ENCODE measurements at places on chromosomes 7 and 10.

DNA sequence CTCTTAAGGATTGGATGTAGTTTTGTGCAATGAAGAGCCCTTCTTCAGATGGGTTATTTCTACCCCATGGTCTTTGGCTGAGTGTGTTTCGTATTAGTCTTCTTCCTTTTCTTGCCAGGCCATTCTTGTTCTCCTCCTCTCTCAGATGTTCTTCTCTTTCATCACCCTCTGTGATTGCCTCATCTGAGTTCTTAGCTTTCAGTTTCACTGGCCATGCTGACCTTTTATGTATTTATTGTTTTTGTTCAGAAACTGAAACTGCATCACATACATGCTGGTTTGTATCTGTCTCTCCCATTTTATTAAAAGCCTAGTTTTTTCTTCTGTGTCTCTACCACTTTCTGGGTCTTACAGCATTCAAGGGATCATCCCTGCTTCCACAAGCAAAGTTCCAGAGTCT, 21.7 kb upstream of the PCGF5 start:
- no peak for DNase-seq

- no peak for DNase-seq
These were observed 52.6 kb downstream of the MACC1 start for GRCh38 chr7:20164425-20165145.

GRCh38 chr10:88526501-88527105, 56.5 kb downstream of the RNLS start:
- DNase-seq, result no peak

- DNase-seq, result no peak
These were observed 53.5 kb downstream of the SND1 start for GRCh38 chr7:127705461-127705959.

GRCh38 chr7:146645383-146645976, 528.9 kb downstream of the CNTNAP2 start:
- no peak for DNase-seq

- no peak for DNase-seq
These were observed 161.2 kb downstream of the NRF1 start for GRCh38 chr7:129772646-129773280.

- DNase-seq, result no peak
These were observed 154.2 kb downstream of the LCOR start for GRCh38 chr10:96986200-96986856.

GRCh38 chr7:14861456-14861855, 41.1 kb downstream of the DGKB start:
- DNase-seq, result no peak

GRCh38 chr10:6619660-6620059, 39.6 kb upstream of the PRKCQ start:
- no peak for DNase-seq

- no peak for DNase-seq
These were observed 521.5 kb downstream of the SUGCT start for GRCh38 chr7:40656349-40656748.

DNA sequence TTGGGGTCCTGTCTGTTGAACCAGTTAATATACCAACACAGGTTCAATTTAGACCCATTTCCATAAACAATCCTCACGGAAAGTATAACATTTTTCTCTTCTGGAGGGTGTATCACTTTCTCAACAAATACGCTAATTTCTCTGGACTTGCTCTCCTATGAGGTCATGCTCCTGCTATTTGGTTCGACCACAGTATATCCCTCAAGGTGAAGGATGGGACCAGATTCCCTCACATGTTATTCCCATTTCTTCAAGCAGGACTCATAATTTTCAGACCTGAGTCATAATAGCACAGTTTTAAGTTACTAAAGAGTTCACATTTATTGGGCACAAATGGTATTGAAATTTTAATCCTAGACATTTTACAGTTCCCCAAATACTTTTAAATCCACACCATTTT, 57.2 kb downstream of the ADAM12 start:
- DNase-seq, result no peak

- DNase-seq, result no peak
These were observed 116.6 kb upstream of the CACUL1 start for GRCh38 chr10:118871244-118871865.

GRCh38 chr7:26508481-26508880, 216.8 kb downstream of the SNX10 start:
- no peak for DNase-seq

GRCh38 chr7:121525155-121525819, 129.2 kb upstream of the FAM3C start:
- no peak for DNase-seq

DNA sequence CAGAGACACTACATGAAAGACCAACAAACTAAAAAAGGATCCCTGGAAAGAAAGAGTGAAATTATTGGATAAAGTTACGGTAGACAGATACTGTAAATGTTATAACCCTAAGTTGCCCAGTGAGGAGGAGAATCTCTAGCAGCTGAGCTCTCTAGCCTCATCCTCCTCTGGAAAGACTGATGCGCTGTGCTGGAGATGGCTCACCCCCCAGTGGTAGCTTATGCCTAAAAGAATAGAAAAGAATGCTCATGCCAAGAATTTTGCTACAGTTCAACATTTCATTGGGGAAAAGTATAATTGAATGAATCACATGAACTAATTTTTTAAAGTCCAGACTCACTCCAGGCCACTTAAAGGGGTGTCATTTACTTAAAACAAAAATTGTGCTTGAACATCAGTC, 50.8 kb upstream of the RNF32 start:
- no peak for DNase-seq

DNA sequence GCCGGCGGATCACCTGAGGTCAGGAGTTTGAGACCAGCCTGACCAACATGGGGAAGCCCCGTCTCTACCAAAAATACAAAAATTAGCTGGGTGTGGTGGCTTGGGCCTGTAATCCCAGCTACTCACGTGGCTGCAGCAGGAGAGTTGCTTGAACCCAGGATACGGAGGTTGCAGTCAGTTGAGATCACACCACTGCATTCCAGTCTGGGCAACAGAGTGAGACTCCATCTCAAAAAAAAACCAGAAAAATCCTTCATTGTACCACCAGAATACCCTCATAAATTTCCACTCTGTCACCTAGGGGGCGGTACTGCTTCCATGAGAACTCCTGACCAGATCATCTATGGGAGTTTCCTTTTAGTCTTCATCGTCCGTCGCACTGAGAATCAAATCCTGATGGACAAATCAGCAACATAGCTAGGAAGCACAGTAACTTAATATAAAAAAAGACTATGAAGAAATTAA, 225.8 kb upstream of the KLF14 start:
- DNase-seq, result no peak

- no peak for DNase-seq
These were observed 257.0 kb downstream of the COBL start for GRCh38 chr7:51059504-51060142.

DNA sequence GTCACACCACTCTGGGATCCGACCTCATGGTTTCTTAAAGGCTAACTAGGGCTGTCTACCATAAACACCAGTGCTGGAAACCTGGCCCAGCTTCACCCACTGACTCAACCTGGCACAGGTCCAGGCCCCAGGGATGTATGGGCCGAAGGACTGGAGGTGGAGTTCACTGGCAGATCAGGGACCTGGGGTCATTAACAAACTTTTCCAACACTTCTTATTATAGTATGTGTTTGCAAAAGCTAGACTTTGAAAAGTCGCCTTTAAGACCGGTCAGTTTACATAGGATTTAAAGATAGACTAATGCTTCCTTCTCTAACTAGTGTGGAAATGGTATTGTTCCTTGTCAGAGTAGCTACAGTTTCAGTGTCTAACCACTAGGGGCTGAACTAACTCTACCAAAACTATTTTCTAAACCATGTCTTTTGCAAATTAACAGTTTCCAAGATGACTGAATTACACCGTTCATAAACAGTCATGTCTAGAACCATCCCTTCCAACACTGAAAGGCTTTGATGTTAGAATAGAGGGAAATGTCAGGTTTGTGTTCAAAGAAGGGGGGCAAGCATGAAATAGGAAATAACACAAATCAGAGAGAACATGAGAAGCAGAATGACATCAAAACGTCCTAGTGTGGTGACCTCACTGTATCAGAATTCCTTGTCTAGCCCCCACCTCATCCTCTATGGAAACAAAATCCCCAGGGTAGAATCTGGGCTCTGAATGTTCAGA, 29.7 kb downstream of the STN1 start:
- no peak for DNase-seq

DNA sequence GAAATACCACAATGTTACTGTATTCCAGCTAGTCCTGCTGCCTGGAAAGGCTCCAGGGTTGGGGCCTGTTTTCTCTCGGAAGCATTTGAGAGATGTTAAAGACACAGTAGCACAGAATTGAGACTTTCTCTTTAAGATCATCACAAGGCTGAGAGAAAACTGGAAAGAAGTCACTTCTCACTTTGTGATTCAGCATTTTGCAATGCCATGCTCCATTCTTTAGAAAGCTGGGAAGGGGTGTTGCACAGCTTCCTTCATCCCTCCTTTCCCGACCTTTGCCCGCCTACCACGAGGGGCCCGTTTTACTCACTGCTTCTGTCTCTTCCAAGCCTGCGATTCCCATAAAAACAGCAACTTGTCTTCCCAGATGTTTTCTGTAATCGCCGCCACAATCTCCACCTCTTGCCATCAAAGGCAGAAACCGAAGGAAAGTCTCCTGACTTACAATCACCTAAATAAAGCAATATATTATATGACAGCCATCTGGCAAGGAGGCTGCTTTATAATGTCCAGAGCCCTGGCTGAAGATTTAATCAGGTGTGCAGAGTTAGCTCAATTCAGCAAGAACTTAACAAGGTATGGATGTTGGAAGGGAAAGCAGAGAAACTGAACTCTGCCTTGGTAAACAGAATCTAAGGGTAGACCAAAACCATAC, 18.9 kb downstream of the NOD1 start:
- no peak for DNase-seq

GRCh38 chr10:10804998-10805740, 212.5 kb upstream of the CELF2 start:
- DNase-seq, result no peak

DNA sequence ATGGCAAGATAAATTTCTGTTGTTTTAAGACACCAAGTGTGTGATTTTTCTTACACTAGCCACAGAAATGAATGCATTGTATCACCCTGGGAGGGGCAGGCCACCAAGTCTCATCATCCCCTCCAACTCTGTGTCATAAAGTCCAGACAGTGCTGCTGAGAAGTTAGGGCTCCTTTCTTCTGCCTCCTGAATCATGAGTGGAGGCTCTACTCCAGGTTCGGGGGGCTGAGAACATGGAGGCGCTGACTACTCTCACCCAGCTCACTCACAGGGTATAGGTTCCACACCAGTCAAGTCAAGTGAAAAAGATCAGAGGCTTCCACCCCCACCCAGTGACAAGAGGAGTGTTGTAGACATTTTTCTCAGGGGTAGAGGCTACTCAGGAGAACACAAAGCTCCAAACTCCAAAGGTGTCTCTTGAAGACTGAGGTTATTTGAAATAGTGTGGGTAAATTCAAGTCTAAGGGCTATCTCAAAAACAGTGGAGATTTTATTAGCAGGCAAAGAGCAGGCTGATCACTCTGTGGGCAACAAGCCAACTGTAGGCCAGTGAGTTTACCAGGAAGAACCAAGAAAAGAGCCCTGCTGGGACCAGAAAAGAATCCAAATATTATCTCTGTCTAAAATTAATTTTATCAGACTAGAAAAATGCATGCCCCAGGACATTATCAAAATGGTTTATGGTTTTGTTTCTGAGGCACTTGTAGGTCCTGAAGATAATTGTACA, 118.6 kb upstream of the RET start:
- no peak for DNase-seq
